NCI-H187 treated with DMSO at 0.1 percent for 48 hours (cell line): ENCODE measurements at places on chromosomes 3 and 15.

DNA sequence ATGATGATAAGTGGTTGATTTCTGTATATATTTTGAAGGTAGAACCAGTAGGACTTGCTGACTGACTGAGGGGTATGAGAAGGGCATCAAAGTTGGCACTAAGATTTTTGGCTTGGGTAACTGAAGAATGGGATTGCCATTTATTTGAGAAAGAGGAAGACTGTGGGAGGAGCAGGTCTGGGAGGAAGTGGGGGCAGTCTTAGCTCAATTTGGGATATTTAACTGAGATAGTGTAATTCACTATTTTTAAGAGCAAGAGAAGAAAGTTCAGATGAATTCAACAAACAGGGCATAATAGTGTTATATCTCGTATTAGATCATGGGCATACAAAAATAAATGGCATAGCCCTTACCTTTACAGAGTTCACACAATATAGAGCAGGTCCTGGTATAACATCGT is 1.7 kb downstream of the BUB1B start:
- no peak for DNase-seq

DNA sequence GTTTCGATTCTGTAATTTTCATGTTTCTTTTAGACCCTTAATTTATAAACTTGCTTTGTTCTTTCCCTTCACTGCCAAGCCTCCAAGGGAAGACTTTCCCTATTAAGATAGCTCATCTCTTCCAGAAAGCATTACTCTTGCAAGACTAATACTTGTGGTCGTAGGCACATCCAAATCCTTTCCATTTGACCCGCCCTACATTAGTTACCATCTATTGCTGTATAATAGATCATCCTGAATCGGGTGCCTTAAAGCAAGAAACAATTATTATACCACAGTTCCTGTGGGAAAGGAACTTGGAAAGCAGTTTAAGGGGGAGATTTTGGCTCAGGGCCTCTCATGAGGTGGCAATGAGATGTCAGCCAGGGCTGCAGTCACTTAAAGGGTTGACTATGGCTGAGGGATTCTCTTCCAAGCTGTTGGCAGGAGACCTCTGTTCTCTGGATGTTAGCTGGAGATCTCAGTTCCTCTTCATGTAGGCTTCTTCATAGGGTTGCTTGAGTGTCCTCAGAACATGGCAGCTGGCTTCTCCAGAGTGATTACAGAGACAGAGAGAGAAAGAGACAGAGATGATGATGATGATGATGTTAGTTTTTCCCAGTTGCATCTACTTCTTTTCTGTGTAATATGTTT is 570.4 kb upstream of the TGFBR2 start:
- no peak for DNase-seq

DNA sequence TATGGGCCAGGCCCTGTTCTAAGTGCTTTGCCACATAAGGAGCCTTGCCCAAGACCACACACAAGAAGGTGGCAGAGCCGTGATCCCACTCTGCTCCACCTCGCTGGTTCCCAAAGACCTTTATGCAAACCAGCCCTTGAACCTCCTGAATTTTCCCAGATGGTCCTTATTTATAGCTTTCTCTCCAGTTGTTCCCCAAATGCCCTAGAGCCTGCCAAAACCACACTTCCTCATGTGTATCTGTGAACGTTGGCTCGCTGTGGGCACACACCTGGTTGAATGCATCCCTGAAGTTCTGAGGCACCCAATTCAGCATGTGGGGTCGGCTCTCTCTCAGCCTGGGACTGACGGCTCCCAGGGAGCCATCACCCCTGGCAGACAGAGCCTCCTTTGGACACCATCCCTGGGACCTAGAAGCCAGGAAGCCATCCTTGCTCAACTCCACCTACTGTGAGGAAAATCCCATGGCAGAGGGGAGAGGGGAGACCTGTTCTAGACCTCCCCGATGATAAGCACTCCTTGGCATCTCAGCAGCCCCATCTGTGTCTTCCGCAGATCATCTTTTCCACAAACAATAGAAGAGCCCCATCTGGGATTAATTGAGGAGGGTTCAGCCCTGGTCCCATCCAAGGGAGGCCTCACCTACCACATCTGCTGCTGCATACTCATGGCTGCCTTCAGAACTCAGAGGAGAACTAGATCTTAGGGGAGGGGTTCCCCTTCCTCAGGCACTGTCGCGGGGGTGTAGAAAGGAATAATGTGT is 42.3 kb upstream of the LIMD1 start:
- DNase-seq = no peak

DNA sequence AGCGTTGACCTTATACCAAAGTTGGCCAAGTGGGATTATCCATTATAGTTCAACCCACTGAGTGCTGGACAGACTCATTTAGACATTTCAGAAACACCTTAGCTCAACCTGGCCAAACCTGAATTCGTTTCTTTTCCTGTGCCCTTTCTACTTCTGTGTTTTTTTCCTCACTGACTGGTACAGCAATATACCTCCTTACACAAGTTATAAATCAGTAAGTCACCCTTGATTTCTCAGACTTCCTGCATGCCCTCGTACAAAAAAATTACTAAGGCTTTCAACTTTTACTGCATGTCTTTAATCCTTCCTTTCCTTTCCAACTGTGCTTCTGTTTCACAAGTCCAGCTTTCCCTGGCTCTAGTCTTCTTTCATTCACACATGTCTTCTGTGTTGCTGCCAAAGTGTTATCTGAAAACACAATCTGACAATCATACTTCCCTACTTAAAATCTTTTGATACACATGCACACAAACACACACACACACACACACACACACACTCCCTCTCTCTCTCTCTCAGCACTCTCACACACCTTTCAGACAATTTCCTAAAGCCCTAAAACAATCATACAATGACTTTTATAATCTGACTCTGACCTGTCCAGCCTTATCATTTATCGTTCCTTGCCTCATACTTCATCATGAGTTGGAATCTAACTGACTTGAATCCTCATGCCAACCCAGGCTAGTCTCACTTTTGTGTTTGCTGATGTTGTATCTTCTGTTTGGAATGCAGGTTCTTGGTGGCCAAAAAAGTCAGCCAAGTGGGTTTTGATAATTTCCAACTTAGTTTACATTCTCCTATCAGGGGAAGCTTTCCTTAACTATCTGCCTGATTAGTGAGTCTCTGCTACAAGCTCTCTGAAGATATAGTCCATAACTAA is 436.4 kb downstream of the NAALADL2 start:
- no peak for DNase-seq

DNA sequence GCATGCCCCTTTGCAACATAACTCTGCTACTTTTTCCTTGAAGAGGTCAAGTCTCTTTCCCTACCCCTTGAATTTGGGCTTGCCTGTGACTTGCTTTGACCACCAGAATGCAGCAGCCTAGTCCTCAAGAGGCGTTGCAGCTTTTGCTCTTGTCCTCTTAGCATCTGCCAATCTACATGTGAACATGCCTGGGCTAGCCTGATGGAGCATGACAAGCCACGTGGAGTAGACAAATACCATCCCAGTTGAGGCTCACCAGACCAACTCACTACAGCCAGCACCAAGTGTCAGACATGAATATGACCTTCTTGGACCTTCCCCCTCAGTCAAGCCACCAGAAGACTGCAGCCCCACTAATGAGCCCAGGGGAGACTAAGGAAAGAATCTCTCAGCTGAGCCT is 32.9 kb downstream of the AMOTL2 start:
- no peak for DNase-seq

DNA sequence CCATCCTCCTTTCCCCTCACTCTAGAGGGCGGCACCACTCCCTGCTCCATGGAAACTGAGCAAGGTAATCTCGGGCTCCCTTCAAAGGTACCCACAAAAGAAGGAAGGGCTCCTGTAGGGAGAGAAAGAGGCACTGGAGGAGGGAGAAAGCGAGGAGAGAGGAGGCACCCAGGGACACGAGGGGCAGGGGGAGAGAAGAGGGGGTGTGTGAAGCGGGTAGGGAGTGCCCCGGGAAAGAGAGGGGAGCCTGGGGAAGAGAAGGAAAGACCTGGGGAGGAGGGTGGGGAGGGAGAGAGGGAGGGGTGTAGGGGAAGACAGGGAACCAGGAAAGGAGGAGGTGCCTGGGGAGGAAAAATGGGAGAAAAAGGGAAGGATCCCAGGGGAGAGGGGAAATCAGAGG is 523 bp downstream of the VILL start:
- no peak for DNase-seq
